Amniotic stem cell (primary cell): ENCODE measurements at places on chromosomes 1 and 21.

- DNase-seq, result no peak
Measured at GRCh38 chr1:78033797-78034172, 12.0 kb upstream of the GIPC2 start.

DNA sequence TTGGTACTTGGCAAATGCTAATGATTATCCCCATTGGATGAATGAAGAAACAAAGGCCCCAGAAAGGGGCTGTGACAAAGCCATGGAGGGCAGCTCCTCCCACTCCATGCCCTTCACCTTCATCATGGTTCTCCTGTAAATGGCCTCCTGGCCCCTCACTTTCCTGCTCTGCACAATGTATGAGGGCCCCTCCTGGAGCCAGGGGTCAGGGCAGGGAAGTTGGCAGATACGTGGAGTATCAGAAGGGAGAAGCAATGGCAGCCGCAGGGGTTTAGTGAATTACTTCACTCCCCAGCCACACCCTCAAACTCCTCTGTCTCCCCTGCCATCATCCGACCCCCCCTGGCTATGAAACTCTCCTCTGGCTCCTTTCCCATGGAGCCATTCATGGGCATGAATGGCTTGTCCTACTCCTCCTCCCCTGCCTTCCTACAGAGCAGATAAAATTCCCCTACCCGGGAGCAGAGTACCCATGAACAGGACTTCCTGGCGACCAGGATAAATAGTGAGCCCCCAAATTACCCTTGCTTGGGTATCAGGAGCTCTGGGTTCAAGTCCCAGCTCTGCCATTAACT, 86.3 kb downstream of the CAMK2N1 start:
- no peak for DNase-seq

- no peak for DNase-seq
Measured at GRCh38 chr1:16180291-16180824, 24.5 kb upstream of the EPHA2 start.

GRCh38 chr1:38340409-38340808, 293.8 kb upstream of the POU3F1 start:
- no peak for DNase-seq

- no peak for DNase-seq
Measured at GRCh38 chr1:1118876-1119220, 3.0 kb upstream of the C1orf159 start.

DNA sequence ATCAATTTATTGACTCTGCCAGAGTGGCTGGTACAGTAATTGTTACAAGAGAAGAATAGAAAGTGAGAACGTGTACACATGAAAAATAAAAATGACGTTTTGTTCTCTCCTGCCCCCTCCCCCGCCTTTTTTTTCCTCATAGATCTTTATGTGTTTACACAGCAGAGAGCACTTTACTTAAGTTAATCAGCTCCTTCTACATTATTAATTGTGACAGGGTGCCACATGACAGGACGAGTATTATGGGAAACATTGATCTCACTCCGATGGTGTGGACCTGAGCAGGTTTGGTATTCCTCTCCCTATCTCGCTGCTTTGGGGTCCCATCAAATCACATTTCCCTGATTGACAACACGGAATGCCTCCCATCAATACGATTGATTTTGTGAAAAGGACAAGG, 285.7 kb downstream of the TM2D1 start:
- no peak for DNase-seq

DNA sequence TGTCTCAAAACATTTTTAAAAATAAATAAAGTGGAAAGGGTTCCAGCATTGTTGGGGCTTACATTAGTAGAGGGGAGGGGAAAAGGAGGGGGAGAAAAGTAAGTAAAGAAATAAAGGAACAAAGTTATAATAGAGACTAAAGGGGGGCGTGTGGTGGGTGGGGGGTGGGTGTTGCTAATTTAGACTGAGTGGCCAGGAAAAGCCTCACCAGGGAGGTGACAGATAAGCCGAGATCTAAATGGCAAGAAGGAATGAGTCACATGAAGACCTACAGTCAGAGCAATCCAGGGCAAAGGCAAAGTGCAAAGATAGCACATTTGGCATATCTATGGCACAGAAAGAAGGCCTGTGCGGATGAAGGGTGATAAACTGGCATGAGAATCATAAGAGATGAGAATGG, 7.5 kb downstream of the MPL start:
- no peak for DNase-seq
